ENCODE measurements at places on chromosomes 12 and 14.

GRCh38 chr14:68248481-68249255 is 429.1 kb downstream of the RAD51B start:
- DNase-seq, result no peak
- H3K27ac ChIP-seq, result no peak overlapping the region
- H3K4me3 ChIP-seq, result no peak overlapping the region
- H3K4me1 ChIP-seq, result peaks cover 4% of the 10 kb centered on the region
- H3K27me3 ChIP-seq, result no peaks in the 10 kb centered on the region

DNA sequence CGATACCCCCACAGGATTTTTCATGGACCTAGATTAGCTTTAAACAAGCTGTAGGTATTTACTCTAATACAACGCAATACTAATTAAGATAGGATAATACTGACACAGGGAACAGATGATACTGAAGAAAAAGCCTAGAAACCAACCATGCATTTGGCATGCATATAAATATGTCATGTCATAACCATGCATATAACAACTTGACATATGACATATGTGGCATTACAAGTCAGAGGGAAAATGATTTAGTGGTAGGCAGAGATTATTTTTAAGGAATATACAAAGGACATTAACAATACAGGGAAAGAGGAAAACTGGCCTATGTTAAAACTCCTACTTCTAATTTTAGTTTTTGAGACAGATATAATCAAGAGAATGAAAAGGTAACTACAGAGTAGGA is 27.9 kb downstream of the CAPS2 start:
- H3K27me3 ChIP-seq, result no peaks in the 10 kb centered on the region
- no peak overlapping the region for H3K4me3 ChIP-seq
- H3K4me1 ChIP-seq, result no peaks in the 10 kb centered on the region
- no peak for DNase-seq
- no peaks in the 10 kb centered on the region for H3K36me3 ChIP-seq

DNA sequence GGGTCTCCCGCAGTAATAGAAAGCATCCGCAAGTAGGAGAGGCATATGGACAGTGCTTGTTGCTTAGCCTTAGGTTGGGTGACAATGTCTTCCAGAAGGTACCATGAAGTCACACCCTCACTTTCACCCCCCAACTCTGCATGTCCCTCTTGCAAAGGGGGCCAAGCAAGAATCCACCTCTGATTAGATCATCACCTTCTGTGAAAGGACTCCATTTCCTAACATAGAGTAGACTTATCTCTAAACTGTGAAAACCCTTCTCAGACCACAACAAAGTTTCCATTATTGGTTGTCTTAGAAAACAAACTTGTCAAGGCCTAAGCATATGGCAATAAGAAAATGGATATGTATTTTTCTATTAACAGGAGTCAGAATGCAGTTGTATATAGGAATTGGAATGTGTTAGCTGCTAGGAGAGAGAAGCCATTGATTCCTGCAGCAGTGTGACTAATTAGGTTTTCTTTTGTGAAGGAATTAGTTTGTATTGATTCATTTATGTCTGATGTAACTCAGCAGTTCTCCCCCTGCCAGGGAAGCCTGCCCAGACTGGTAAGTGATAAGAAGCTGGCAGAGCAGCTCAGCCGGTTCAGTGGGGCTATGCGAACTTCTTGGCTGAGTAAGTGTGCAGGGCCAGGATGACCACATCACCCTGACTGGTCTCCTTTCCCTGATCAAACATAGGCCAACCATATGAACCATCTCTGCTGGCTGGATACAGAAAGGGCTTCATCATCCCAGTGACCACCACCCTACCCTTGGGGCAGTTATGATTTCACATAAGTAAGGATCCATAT is 107.3 kb upstream of the CCDC196 start:
- H3K4me1 ChIP-seq, result no peaks in the 10 kb centered on the region
- no peak overlapping the region for H3K4me3 ChIP-seq
- H3K36me3 ChIP-seq, result no peaks in the 10 kb centered on the region
- no peak overlapping the region for H3K27ac ChIP-seq
- DNase-seq, result no peak

GRCh38 chr12:113835433-113835832 is 130.7 kb downstream of the RBM19 start:
- H3K27ac ChIP-seq, result no peak overlapping the region
- no peak overlapping the region for H3K4me3 ChIP-seq
- H3K36me3 ChIP-seq, result no peaks in the 10 kb centered on the region
- DNase-seq, result no peak
- peaks cover 4% of the 10 kb centered on the region for H3K4me1 ChIP-seq

- no peak for DNase-seq
- no peaks in the 10 kb centered on the region for H3K36me3 ChIP-seq
- no peak overlapping the region for H3K4me3 ChIP-seq
- no peaks in the 10 kb centered on the region for H3K4me1 ChIP-seq
- no peak overlapping the region for H3K27ac ChIP-seq
Measured at GRCh38 chr14:95195031-95195430, 37.7 kb upstream of the DICER1 start.

- no peak overlapping the region for H3K4me3 ChIP-seq
- H3K36me3 ChIP-seq, result no peaks in the 10 kb centered on the region
- H3K27ac ChIP-seq, result peak overlapping the region; percentile 81
- H3K4me1 ChIP-seq, result peaks cover 51% of the 10 kb centered on the region
- DNase-seq, result no peak
Measured at GRCh38 chr14:21915826-21916225, 242.2 kb upstream of the OR4E1 start.

- no peaks in the 10 kb centered on the region for H3K36me3 ChIP-seq
- no peak overlapping the region for H3K4me3 ChIP-seq
- H3K27me3 ChIP-seq, result peaks cover 3% of the 10 kb centered on the region
- H3K27ac ChIP-seq, result no peak overlapping the region
Measured at GRCh38 chr12:32437095-32437515, 37.7 kb downstream of the FGD4 start.

GRCh38 chr14:36738269-36738668 is 76.6 kb downstream of the PAX9 start:
- no peak overlapping the region for H3K27ac ChIP-seq
- H3K4me3 ChIP-seq, result no peak overlapping the region
- no peaks in the 10 kb centered on the region for H3K27me3 ChIP-seq

- peaks cover under 1% of the 10 kb centered on the region for H3K27me3 ChIP-seq
- no peaks in the 10 kb centered on the region for H3K36me3 ChIP-seq
- no peak overlapping the region for H3K4me3 ChIP-seq
- H3K4me1 ChIP-seq, result no peaks in the 10 kb centered on the region
- no peak overlapping the region for H3K27ac ChIP-seq
Measured at GRCh38 chr12:52867642-52868041, 18.8 kb upstream of the KRT78 start.

DNA sequence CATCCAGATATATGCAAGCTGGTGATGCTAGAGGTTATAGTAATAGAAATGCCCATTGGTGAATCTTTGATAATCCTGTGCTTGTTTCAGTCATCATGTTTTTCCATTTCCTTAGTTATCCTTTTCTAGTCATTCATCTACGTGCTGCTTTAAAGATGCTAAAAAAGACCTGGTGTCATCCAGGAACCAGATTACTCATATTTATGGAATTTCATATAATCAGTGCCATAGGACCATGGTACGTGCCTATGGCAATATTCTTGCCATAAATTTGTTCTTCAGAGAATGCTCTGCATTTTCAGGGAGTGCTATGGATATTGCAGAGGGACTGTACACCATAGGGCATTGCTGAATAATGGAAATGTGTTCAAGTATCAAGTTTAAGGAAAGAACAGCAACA is 267.3 kb downstream of the AKAP6 start:
- no peaks in the 10 kb centered on the region for H3K4me1 ChIP-seq
- DNase-seq, result no peak
- no peak overlapping the region for H3K4me3 ChIP-seq
- no peak overlapping the region for H3K27ac ChIP-seq
- H3K36me3 ChIP-seq, result no peaks in the 10 kb centered on the region

DNA sequence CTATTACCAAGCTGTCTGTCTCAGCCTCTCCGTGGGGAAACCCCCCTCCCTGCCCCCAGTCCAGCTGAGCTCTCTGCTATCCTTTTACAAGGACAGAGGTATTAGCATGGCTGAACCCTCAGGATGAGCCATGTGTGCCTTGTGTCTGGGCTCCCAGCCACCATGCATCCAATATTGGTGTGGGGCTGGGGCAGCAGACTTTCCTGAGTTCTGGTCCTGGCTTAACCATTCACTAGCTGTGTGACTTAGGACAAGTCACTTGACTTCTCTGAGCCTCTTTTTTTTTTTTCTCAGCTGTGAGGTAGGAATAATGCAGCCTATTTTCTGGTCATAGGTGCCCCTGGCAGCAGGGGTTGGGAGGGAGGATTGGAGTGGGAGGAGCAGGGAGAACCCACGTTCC is 17.1 kb upstream of the CYP46A1 start:
- H3K4me1 ChIP-seq, result no peaks in the 10 kb centered on the region
- H3K27me3 ChIP-seq, result peaks cover 3% of the 10 kb centered on the region
- no peak overlapping the region for H3K27ac ChIP-seq
- no peaks in the 10 kb centered on the region for H3K36me3 ChIP-seq

GRCh38 chr14:76922584-76922983 is 96.4 kb downstream of the LRRC74A start:
- peaks cover 34% of the 10 kb centered on the region for H3K4me1 ChIP-seq
- H3K4me3 ChIP-seq, result no peak overlapping the region
- no peak overlapping the region for H3K27ac ChIP-seq
- no peaks in the 10 kb centered on the region for H3K36me3 ChIP-seq

- no peak for DNase-seq
- no peaks in the 10 kb centered on the region for H3K27me3 ChIP-seq
- H3K4me3 ChIP-seq, result no peak overlapping the region
- no peaks in the 10 kb centered on the region for H3K4me1 ChIP-seq
- H3K27ac ChIP-seq, result no peak overlapping the region
Measured at GRCh38 chr12:127509066-127509778, 757.7 kb upstream of the TMEM132C start.

GRCh38 chr12:67424784-67425183 is 155.6 kb downstream of the CAND1 start:
- DNase-seq, result no peak
- H3K36me3 ChIP-seq, result no peaks in the 10 kb centered on the region
- H3K4me1 ChIP-seq, result no peaks in the 10 kb centered on the region

DNA sequence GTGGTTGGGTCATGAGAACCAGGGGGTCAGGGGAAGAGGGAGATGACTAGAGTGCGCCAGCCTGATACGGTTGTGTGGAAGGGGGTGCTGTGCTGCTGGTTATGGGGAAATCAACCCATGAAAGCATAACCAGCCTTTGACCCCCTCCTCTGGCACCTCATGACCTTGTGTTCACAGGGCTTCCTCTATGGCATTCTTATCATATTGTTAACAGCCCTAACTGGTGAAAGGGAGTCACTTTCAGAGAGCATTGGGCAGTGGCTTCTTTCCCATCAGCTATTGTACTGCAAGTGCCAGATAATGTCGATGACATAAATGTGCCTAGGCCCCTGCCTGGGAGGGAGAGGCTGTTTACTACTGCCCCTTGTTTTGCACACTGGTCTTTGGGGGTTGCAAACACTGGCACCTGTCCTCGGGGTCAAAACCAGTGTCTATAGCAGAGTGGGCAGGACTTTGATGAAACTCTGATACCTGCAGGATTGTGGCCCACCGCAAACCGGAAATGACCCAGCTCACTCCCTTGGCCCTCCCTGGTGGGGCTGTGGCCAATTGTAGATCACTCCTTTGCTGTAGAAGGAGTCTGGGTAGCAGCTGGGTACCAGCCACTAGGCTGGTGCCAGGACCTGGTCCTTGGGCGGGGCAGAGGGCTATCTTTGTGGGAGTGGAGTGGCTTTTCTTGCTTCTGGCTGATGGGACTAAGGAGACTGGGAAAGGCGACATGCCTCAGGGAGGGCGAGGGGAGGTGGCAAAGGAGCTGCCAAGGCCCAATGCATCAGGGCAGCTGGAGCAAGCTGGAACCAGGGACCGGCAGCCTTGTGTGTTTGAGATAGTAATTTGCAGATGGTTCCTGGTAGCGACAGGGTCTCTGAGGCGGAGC is 634 bp upstream of the TMEM63C start:
- peak overlapping the region; percentile 52 for H3K4me3 ChIP-seq
- H3K36me3 ChIP-seq, result no peaks in the 10 kb centered on the region
- H3K27me3 ChIP-seq, result peaks cover 43% of the 10 kb centered on the region
- H3K4me1 ChIP-seq, result peaks cover 23% of the 10 kb centered on the region
- H3K27ac ChIP-seq, result no peak overlapping the region
- DNase-seq, result no peak

DNA sequence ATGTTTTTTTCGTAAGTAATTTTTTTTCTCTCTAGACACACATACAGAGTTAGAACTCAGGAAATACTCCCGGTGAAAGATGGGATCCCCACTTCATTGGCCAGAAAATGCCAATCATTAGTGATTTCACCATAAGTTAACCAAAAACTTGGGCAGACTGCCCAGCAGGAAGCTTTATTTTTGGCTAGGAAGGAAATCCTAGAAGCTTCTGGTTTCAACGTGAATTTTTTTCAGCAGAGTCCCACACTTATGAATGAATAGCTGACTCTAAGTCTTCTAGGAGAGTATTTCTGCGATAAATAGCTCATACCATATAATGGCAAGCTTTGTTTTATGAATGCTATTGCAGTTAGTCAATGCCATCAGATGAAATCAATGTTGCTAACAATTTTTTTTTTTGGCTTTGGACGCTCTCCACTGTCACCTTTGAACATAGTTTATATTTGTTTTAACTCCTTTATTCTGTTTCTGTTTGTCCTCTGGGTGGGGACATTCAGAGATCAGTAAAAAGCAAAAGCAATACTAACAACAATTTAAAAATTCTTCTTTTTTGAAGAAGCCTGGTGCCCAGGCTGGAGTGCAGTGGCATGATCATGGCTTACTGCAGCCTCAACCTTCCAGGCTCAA is 9.5 kb downstream of the PPP1CC start:
- no peaks in the 10 kb centered on the region for H3K27me3 ChIP-seq
- peaks cover 80% of the 10 kb centered on the region for H3K4me1 ChIP-seq
- no peak overlapping the region for H3K4me3 ChIP-seq
- DNase-seq, result peak; percentile 2

DNA sequence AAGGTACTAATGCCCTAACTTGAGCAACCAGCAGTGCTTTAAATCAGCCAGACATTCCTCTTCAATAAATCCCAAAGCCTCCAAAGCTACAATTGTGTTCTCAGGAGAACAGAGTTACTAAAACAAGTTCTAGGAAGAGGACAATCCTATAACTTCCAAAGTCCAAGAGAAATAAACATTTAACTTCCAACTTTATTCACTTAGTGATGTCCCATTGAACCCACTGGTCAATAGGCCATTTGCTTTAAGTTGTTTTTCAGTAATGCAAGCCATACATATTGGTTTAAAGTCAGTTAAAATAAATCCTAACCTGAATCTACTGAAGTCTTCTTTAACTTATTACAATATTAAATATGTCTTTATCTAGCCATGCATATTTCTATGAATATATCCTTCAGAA is 165.4 kb downstream of the PAWR start:
- no peak overlapping the region for H3K4me3 ChIP-seq
- no peaks in the 10 kb centered on the region for H3K27me3 ChIP-seq

DNA sequence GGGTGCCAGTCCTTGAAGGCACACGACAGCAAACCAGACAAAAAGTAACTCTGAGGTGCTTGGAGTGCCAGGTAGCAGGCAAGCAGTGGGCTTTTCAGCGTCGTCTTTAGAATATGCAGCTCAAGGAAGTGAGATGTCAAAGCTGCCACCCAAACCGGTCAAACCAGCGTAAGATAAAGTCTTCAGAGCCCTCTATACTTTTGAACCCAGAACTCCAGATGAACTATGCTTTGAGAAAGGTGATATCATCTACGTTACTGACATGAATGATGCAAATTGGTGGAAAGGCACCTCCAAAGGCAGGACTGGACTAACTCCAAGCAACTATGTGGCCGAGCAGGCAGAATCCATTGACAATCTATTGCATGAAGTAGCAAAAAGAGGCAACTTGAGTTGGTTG is 95.9 kb downstream of the TBX3 start:
- no peaks in the 10 kb centered on the region for H3K27me3 ChIP-seq
- DNase-seq, result no peak
- no peaks in the 10 kb centered on the region for H3K36me3 ChIP-seq
- no peak overlapping the region for H3K4me3 ChIP-seq
- H3K4me1 ChIP-seq, result no peaks in the 10 kb centered on the region

Measured in activated CD8-positive, alpha-beta memory T cell treated with anti-CD3 and anti-CD28 coated beads, Interleukin-2, amount 10 ng/mL, durations not matched to agents 7 days and 5 days (primary cell).